AML-193 (cell line): ENCODE measurements at places on chromosomes 5 and 9.
A peak's percentile ranks its signal among the peaks of the same experiment; 100 is the strongest.

DNA sequence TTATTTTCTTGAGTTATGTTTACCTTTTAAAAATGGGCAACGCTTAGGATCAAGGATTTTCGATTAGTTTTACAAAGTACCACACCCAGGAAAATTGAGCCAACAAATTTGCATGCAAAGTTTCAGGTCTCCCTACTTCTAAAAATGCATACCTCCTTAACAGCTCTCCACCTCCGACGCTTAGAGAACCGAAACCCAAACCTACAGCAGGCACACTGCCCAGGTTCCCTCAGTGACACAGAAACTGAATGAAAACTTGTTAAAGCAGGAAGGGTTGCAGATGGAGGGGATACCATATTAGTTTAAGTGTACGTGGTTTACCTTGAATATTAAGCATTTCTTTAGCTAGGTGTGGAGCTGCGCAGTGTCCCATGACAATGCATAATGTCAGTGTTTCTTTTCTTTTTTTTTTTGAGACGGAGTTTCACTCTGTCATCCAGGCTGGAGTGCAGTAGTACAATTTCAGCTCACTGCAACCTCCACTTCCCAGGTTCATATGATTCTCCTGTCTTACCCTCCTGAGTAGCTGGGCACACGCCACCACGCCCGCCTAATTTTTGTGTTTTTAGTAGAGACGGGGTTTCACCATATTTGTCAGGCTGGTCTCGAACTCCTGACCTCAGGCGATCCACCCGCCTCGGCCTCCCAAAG lies 1.6 kb upstream of the SUB1 start:
- no peak for DNase-seq

GRCh38 chr5:158470764-158471534 lies 612.0 kb upstream of the CLINT1 start:
- DNase-seq = no peak

GRCh38 chr9:127943011-127943662 lies 5.5 kb upstream of the DPM2 start:
- no peak for DNase-seq

GRCh38 chr9:24189986-24190385 lies 355.7 kb downstream of the IZUMO3 start:
- DNase-seq = no peak

- peak; percentile 65 for DNase-seq
Measured at GRCh38 chr9:36041506-36041905, 4.8 kb downstream of the RECK start.

DNA sequence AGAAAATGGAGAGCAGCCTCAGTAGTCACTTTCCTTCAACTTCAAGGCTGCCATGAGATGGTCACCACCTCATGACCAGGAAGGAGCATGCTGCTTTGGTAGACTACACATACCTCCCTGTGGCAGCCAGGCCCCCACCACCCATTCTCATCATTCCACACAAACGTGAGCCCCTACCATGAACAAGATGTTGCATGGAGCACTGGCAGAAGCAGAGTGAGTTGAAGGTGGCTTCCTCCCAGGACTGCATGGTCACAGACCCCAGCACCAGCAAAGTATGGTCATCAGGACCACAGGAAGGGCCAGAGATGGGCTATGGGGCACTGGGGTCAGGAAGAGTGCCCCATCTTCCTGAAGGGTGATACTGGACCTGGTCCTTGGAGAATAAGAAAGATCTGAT lies 65.5 kb upstream of the FOXE1 start:
- no peak for DNase-seq

GRCh38 chr5:167057665-167058064 lies 1233.8 kb upstream of the WWC1 start:
- no peak for DNase-seq

DNA sequence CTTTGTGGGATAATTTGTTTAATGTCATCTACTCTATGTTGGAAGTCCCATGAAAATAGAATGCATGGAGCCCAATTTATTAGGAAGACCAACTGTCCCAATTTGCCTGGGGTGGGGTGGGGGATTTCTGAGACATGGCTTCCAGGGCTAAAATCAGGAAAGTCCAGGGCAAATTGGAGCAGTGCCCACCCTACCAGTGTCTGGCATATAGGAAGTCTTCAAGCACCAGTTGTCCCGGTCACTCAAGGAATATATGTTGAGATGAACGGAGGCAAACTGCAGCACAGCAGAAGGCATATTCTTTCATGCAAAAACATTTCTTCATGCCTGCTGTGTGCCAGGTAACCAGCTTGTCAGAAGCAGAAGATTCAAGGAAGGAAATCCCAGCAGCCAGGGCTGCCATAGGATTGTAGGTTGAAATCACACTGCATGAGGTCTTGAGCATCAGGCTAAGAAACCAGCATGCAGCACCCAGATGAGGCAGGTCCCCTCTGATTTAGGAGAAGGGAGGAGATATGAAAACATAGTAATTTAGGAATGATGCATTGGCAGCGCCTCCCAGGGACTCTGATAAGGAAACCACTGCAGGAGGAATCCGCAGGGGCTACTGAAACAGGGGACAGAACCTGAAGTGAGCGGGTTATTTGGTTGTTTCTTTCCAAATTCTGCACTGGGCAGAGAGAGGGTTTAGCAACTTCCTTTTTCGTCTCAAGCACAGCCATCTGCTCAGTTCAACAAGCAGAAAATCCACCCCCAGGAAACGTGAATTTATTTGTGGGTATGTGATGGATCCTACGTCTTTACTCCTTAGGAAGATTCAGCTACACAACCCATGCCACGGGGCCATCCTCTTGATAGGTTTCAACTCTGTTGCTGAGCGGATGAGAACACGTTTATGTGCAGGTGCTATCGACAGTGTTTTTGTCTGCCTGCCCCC lies 112.6 kb upstream of the CPEB4 start:
- DNase-seq = peak; percentile 53

DNA sequence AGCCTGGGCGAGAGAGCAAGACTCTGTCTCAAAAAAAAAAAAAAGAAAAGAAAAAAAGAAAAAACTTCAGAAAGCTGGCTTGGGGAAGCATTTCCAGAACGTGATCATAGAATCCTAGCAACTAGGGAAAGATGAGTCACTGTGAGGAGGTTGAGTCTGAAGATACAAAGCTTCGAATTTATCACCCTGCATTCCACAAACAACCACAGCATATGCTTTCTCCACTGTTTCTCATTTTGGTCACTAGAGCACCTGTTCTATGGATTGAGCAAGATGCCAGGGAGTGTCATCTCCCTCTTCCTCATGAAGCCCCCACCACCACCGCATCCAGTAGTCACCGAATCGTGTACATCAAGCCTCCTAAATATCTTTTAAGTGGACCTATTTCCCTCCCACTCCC lies 37.9 kb downstream of the SEMA5A start:
- DNase-seq = no peak

GRCh38 chr5:51651889-51652288 lies 268.6 kb downstream of the ISL1 start:
- DNase-seq = no peak

DNA sequence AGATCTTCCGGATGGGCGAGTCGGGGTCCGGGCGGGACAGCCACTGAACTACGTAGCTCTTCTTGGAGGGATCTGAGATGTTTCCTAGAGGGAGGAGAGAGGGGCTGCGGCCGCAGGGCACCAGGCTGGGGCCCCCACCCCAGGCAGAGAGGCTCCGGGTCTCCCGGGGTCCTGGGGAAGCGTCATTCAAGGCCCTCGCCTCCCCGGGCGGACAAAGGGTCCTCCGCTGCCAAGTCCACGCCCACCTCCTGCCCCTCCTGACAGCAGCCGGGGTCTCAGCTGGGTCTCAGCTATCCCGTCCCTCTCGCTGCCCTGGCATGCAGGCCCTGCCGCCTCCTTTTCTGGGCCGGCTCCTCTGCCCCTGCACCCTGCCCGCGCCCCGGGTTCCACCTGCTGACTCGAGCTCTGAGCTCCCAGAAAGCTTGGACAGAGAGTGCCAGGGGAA lies 61.5 kb downstream of the ZNF354C start:
- DNase-seq = no peak

- DNase-seq = no peak
Measured at GRCh38 chr9:137311986-137312851, 10.1 kb upstream of the NRARP start.

- DNase-seq = no peak
Measured at GRCh38 chr5:128546658-128547281, 8.7 kb upstream of the FBN2 start.

- no peak for DNase-seq
Measured at GRCh38 chr9:4263591-4263990, 36.3 kb downstream of the GLIS3 start.

DNA sequence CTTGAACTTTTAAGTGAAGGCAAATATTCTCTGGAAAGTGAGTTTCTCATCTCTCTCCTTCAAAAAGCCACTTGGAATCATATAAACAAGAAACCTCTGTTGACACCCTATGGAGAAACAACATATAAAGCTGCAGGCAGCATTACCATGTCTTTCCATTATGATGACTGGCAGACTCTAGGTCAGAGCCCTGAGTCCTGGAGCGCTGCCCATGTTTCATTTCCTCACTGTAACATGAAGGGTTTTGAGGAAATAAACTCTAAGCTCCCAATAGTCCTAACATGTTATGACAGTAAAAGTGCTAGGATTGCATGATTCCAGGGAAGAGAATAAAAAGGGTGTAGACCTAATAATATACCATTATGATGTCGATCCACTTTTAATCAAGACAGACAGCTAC lies 220.6 kb downstream of the CTNND2 start:
- DNase-seq = no peak

DNA sequence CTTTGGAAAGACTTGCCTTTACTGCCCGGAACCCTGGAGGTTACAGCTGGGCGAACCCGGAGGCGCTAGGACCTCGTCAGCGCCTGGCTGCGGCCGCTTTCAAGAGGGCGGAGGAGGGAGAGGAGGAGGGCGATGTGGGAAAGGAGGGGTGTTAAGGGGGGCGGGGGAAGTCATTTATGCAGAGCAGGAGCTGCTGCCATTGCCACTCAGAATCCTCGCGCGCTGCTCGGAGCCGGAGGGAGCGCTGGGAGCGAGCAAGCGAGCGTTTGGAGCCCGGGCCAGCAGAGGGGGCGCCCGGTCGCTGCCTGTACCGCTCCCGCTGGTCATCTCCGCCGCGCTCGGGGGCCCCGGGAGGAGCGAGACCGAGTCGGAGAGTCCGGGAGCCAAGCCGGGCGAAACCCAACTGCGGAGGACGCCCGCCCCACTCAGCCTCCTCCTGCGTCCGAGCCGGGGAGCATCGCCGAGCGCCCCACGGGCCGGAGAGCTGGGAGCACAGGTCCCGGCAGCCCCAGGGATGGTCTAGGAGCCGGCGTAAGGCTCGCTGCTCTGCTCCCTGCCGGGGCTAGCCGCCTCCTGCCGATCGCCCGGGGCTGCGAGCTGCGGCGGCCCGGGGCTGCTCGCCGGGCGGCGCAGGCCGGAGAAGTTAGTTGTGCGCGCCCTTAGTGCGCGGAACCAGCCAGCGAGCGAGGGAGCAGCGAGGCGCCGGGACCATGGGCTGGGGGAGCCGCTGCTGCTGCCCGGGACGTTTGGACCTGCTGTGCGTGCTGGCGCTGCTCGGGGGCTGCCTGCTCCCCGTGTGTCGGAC lies at the start of gene PCSK5:
PCSK5 (plus strand) TSS at position 202 of the 805 bp plus-strand sequence; CDS start at position 711, 509 bp downstream.
- DNase-seq = peak; percentile 66

GRCh38 chr5:30604648-30605262 lies 588.7 kb upstream of the CDH6 start:
- no peak for DNase-seq

DNA sequence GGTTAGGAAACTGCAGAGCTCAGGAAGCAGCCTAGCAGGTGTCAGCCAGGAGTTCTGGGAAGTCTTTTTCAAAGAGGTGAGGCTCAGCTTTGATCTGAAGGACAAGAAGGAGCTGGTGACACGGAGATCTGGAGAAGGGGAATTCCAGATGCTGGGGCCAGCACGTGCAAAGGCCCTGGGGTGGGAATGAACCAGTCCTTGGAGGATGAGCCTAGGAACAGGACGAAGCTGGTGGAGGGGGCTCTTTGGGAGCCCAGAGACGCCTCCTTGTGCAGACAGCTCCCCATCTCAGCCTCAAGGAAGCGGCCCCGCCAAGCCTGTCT lies 15.2 kb upstream of the RNU6ATAC start:
- no peak for DNase-seq

- no peak for DNase-seq
Measured at GRCh38 chr9:123735376-123735775, 194.6 kb downstream of the DENND1A start.

DNA sequence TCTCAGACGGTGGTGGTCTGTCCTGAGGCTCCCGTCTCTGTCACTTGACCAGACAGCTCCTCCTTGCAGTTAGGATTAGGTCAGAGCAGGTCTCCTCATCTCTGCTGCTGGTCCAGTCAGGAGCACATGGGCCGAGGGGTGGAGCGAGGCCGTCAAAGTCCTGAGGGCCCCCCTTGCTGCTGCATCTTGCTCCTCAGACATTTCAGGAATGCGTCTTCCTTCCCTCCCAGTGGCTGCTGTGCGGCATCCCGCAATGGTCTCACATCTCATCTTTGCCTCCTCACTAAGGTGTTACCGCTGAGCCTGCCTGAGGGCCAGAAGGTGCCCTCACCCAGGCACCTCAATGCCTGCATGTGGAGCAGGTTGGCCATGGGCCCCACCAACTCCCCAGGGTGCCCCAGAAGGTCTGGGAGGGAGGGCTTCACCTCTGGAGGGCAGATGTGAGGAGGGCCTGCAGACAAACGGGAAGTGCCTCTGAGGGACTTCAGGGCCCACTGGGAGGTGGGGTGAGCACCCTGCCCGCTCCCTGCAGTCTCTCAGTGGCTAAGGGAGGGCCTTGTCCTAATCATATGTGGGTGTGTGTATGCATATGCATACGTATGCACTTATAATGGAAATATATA lies 137.7 kb upstream of the LMX1B start:
- DNase-seq = no peak

DNA sequence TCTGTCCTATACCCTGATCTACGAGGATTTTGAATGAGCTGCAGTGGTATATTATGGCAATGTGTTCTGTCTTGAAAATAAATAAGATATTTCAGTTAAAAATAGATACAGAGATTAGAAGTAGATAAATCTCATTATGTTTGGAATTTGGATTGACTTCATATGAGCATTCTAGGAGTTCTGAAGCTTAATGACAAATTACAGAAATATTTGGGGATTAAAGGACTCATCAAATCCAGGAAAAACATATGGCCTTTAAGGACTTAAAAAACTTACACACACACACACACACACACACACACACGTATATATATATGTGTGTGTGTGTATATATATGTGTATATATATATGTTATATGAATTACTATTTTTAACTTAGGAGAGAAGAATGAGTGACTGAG lies 446.9 kb upstream of the CD180 start:
- no peak for DNase-seq

DNA sequence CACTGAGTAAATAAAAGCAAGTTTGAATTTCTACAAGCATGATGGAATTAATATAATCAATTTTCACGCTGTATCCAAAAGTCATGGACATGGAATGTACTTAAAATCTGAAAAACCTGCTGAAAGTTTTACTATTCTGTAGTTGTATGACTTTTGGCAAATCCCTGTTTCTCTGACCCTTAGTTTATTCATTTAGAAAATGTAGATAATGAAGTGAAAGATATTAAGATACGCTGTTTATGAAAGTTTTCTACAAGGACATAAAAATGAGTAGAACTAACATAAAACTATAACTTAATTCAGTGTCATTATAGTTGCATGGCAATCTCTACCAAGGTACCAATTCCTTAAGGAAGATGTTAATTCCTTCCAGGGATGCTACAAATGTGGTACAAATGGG lies 363.2 kb upstream of the MPDZ start:
- no peak for DNase-seq

GRCh38 chr9:14693251-14693861 lies at the start of gene ZDHHC21:
Gene ZDHHC21, minus strand, starts transcription at chr9:14693432. Its CDS starts 19,092 bp downstream, at chr9:14674340.
- DNase-seq = peak; percentile 46
